ENCODE measurements at places on chromosomes 1 and 21.

DNA sequence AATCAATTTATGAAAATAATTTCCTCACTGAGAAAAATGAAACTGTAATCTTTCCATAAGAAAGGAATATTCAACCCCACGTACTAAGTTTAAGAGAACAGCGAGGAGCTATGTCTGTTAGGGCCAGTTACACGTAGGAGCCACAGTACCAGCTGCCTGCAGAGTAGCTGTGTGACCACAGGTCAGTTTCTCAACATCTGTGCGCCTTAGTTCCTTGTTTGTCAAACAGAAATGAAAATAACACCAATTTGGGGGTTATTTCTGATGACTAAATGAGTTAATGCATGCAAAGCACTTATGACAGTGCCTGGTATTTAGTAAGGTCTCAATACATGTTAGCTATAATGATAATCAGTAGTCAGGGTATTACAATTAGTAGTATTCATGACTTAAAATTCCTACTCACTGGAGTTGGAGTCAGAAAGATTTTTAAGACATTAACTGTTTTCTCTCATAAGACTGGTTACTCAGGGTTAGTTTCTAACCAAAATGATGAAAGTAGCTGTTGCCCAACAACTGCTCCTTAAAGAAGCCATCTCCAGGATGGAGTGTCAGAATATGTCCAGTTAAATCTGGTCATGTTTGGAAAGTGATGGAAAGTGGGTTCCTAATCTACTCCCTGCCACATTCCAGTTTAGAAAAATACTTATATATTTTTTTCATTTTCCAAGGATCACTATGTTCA is 85.8 kb upstream of the ZNF648 start:
- no peak for DNase-seq

- DNase-seq: no peak
Observed at GRCh38 chr1:150661156-150661555, 31.7 kb upstream of the ENSA start.

- DNase-seq: peak; percentile 10
Observed at GRCh38 chr21:25421321-25422028, 185.8 kb downstream of the MRPL39 start.

- no peak for DNase-seq
Observed at GRCh38 chr1:93078638-93078985, 471 bp upstream of the MTF2 start.

- DNase-seq: peak; percentile 8
Observed at GRCh38 chr1:36576118-36576517, 93.4 kb upstream of the CSF3R start.

- DNase-seq: no peak
Observed at GRCh38 chr1:115718011-115718754, 50.3 kb downstream of the CASQ2 start.

DNA sequence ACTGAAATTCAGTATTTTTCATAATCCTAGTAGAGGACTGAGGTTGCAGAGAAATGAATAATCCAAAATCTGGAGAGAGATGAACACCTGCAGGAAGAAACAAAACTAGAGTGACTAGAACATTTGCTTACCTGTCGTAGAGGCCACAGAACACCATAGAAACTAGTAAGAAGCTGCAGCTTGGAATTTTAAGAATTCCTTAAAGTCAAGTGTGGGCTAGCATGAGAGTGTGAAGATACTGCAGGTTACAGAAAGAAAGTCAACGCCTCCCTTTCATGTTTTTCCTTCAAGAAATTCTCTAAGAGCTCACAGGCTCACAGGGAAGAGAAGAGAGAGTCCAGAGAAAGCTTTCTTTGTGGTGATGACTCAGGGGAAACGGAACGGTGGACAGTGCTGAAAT is 633.7 kb downstream of the LRRIQ3 start:
- DNase-seq: no peak

DNA sequence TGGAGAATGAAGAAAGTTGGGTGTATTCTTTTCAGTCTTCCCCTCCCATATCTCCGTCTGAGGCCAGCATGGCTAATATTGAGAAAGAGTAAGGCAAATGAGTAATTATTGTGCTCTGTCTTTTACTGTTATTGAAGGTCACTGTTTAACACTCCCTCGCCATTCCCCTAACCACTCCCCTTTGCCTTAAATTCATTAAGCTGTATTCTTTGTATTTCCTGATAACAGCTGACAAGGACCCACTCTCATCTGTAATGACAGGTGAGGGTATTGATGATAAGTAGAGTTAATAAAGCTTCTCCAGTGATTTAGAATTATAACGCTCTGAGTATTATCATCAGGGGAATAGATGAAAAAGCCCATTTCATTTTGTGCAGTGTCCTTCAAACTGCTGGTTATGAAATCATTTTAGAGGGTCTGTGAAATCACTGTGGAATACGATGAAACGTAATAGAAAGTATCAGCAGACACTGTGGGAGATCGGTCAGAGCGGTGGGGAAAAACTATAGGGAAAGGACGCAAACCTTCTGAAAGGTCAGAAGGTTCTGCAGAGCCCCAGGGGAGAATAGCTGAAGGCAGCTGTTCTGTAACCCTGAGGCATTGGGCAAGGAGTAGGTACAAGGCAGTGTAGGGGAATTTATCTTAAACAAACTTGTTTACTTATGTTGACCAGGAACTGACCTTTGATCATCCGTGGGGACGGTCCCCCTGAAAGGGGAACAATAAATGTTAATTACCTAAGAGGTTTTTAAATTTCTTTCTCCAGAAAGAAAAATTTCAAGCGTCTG is 46.3 kb upstream of the CACYBP start:
- no peak for DNase-seq

DNA sequence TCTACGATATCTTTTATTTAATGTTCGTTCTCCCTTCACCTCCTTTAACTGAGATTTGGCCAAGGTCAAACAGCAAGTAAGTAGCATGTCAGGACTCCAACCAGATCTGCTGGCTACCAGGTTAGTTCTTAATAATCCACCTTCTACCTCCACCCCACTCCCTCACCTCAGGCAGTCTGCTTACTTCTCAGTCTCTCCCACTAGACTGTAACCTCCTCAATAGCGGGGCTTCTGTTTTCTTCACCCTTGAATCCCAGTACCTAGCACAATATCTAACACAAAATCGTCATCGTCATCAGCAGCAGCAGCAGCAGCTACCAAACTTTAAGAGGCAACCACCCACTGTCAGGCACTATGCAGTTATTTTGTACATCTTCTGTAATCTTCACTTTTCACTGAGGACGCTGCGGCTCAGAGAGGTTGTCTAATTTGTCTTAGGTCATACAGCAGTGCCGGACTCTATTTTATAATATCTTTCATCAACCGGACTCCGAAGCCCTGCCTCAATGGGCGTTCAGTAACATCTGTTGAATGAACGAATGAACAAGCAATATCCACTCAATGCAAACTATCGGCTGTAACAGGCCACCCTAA is 859 bp upstream of the MAGI3 start:
- DNase-seq: no peak

DNA sequence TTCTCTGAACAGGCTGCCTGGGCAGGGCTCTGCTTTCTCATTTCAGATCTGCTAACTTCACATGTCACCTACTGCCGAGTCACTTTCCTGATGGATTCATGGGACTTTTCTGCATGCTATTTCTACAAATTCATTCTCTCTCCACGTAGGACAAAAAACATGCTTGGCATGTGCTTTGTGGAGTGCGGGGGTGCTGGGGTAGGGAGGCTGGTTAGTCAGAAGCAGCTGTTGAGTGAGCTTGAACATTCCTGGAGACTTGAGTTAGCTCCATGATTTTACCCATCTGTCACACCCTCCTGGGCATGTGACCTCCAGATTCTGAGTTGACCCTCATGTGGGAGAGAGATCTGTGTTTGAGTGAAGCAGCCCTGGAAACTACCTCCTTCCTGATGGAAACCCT is 71.4 kb downstream of the UCK2 start:
- no peak for DNase-seq

DNA sequence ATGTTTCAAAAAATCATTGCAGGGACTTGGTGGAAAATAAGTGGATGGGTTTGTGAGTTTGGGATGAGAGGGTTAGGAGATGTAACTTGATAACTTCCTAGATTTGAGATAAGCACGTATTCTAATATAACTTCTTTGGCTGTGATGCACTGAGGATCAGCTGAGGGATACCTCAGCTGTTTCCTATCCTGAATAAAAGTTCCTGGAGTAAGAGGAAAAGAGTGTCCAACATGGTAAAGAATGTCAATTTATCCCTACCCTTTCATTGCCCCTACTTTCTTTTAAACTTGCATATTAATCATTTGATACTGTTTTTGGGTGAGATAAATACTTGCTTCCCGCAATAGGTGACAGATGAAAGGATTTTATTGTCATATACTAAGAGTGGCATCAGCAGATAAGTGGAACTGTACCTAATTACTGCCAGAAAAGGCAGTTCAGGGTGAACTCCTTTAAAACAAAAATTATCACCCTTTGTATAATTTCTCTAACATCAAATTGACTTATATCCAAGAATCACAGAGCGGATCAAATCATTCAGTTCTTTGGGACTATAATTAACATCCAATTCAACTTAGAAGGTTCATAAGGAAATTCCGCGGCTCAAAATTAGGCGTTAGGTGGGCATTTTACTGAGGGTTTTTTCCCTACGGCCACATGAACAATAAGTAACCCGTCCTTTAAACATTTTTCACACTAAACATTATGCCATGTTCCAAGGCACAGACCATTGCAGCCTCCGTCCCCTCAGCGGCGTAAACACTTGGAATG is 1.4 kb upstream of the SUCO start:
- DNase-seq: no peak

DNA sequence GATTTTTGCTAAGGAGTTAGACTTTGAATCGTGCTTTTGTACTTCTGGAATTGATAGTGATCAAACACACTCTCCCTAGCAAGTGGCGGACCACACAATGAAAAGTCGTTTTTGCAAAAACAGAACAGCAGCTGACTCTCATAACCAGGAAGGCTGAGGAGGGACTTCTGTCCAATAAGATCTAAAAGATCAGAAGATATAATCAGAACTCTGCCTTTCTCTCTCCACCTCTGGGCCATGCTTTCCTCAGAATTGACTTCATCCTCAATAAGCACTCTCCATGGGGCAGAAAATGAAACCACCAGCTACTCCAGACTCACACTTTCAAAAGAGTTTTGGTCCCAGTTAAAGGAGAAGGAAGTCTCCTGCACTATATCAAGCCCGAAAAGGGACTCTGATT is 55.3 kb upstream of the SAMD13 start:
- no peak for DNase-seq

- no peak for DNase-seq
Observed at GRCh38 chr1:186154651-186155050, 220.4 kb downstream of the TPR start.

- DNase-seq: no peak
Observed at GRCh38 chr1:184036517-184036949, 995 bp downstream of the COLGALT2 start.

GRCh38 chr1:35810096-35810881 is 2.5 kb downstream of the AGO4 start:
- no peak for DNase-seq

DNA sequence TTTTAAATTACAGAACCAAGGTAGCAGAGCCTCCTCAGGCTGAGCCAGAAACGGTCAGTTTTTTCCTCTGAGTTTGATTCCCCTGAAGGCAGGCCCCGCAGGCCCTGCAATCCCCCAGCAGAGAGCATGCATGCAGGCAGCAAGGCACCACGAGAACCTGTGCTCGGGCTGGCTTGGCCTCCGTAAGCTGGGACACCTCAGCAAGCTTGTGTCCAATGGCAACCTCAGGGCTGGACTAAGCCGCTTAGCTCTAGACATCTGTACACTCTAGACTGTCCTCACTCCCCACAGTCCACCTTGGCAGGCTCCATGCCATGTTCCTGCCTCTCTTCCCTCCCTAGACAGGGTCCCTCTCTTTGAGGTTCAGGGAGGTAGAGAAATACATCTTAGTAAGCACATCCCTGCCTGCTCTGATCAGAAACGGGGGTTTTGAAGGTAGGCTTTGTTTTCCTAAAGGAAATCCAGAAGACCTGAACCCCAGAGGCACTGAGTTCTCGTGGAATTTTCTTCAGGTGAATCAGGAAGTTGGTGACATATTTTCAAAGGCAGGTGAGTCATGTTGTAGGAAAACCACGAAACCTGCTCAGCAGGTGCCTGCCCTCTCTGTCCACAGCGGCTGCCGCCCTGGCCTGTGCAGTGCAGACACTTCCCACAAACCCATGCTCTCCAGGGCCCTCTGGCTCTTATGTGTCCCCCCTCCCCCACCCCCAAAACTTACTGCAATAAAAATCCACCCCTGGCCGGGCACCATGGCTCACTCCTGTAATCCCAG is 7.0 kb downstream of the TMEM63A start:
- DNase-seq: no peak

DNA sequence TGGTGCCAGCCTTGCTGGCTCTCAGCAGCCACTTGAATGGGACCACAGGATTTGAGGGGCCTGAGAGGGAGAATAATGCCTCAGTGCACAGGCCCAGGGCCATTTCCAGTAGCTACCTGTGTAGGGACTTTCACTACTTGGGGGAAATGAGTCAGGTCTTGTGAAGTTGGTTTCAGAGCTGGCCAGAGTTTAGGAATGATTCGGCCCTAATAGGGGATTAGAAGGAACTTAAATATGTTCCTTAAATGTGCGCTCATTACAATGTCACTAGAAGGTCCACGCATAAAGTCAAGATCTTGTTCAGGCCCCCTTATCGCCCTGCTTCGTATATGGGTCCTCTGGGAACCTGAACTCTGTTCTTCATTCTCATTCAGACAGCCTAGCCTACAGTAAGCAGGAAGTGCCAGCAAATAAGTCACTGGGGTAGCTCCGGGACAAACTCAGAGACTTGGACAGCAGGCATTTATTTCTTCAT is 5.6 kb upstream of the AKR1A1 start:
- no peak for DNase-seq

- no peak for DNase-seq
Observed at GRCh38 chr1:180136331-180136967, 18.2 kb upstream of the QSOX1 start.

- no peak for DNase-seq
Observed at GRCh38 chr1:175808573-175808972, 65.2 kb upstream of the TNR start.

GRCh38 chr1:235404190-235404589 is 37.0 kb downstream of the TBCE start:
- no peak for DNase-seq

- no peak for DNase-seq
Observed at GRCh38 chr1:64895500-64895899, 70.8 kb downstream of the JAK1 start.

- no peak for DNase-seq
Observed at GRCh38 chr1:59856725-59857338, 42.1 kb downstream of the HOOK1 start.

- DNase-seq: no peak
Observed at GRCh38 chr1:85938829-85939228, 217.7 kb downstream of the COL24A1 start.

GRCh38 chr1:3504151-3504821 is 49.8 kb downstream of the ARHGEF16 start:
- DNase-seq: no peak

- DNase-seq: no peak
Observed at GRCh38 chr1:57131701-57132394, 166.0 kb upstream of the C8B start.

DNA sequence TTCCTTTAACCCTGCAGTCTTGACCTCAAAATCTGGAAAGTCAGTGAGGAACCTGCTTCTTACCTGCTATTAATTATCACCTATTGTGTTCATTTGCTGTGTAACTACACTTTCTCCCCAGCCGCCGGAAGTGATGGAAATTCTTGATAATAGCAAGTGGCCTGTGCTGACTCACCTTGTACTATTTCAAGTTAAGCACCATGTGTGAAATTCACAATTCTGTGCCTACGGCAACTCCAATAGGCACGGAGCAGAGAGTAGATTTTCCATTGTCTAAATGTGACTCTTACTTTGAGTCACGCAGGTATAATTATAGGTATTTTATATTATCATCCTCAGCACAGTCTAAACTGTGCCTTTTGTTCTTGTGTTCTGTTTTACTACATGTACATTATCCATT is 466.8 kb downstream of the KIF26B start:
- DNase-seq: no peak
